ENCODE measurements at places on chromosomes 1 and 21.

DNA sequence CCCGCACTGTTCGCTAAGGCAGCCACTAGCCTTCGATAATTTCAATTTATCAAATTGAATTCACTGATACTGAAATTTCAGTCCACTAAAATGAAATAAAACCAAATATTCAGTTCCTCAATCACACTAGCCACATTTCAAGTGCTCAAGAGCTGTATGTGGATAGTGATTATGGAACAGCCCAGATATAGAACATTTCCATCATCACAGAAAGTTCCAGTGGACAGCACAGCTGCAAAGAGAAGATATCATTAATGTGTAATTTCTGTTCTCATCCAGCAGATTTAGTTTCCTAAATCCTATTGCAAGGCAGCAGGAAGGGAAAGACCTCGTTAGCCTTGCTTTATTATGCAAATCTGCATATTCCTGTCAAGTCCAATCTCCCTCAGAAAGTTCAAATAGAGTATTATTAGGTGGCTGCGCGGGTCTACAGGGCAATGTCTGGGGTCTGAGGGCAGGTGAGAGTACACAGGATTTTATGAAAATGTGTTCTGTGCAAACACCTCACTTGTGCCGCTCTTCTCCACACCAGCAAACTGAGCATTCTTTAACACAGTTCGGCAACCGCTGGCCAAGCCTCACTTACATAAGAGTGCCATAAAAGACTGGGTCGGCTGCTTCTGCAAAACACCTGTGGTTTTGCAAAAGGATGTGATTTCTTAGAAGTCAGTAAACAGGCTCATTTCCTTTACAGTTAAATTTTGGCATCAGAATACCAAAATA, 22.4 kb downstream of the CAPZB start:
- no peak for DNase-seq

- DNase-seq, result peak; percentile 52
These were observed 22.5 kb downstream of the DISP3 start for GRCh38 chr1:11501491-11501897.

DNA sequence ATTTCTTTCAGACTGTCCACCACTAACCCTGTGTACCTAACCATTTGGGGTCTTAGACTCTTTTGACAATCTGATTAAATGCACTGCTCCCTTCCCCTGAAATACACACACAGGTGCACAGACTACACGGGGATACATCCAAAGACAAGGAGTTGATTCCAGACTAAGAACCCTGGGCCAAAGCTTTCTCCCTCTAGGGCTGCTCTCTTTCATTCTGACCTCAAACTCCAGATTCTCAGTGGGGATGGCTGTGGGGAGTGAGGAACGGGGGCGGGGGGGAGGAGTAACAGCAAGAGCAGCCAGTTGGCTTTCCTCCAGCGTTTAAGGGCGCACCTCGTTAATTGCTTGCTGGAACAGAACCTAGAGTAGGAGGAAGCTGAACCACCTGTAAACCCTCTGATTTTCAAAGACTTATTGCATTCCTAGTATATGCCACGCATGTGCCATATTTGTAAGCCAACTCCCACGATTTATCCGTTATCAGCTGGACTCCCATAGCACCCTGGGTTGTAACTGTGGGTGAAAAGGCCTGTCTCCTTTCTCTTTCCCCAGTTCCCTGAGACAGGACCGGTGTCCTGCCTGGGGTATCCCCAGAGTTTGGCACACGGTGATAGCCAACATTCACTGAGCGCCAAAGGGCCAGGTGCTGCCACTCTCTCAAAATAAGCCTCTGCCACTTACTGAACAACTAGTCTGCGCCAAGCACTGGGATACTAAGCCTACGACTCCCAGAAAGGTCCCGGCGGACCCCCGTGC, 920 bp downstream of the MTHFR start:
- DNase-seq, result peak; percentile 66

DNA sequence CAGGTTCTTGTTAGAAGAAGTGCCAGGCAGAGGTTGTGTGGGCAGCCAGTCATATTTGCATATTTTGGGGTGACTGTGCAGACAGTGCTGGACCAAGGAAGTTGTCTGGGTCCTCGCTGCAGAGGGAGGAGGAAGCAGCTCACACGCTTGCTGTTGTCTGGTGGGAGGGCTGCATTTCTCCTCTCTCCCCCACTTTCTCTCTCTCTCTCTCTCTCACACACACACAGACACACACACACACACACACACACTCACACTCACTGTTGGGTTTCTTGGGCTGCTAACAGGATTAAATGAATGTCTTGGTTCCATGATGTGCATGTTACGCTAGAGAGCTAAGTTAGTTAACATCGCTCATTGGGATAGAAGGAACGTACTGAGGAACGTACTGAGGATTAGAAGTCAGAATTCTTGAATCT, 72.9 kb downstream of the AGPAT3 start:
- no peak for DNase-seq

DNA sequence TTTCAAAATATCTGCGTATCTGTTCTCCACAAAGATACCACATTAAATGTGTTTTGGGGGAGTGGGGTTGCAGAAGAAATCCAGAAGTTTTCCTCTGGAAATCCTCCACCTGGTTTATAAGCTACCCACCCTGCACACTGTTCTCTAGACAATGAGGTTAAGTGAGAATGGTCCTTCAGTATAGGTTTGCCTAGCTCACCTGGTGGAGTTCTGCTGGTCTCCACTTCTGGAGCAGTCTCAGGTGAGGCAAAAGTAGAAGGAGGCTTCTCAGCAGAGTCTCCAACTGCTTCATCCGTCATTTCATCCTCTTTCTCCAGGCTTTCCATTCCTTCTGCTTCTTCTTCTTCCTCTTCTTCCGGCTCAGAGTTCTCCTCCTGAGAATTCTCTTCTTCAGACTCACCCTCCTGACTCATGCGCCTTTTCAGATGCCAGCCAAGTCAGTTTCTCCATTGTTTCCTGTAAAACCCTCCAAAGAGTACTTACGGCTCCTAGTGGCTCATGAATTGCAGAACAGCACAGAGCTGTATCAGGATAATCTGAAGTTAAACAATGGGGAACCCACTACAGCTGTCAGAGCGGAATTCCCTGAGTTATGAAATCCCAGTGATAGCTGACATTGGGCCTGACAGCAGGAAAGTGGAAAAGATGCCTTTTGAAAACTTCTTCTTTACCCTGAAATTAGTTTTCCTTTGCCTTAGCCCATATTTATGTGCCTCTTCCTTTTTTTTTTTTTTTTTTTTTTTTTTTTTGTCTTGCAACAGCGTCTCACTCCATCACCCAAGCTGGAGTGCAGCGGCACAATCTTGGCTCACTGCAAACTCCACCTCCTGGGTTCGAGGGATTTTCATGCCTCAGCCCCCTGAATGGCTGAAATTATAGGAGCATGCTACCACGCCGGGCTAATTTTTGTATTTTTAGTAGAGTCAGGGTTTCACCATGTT, 38.5 kb downstream of the MSTO1 start:
- DNase-seq, result no peak

- no peak for DNase-seq
These were observed 515.1 kb downstream of the OMA1 start for GRCh38 chr1:58031416-58031815.

DNA sequence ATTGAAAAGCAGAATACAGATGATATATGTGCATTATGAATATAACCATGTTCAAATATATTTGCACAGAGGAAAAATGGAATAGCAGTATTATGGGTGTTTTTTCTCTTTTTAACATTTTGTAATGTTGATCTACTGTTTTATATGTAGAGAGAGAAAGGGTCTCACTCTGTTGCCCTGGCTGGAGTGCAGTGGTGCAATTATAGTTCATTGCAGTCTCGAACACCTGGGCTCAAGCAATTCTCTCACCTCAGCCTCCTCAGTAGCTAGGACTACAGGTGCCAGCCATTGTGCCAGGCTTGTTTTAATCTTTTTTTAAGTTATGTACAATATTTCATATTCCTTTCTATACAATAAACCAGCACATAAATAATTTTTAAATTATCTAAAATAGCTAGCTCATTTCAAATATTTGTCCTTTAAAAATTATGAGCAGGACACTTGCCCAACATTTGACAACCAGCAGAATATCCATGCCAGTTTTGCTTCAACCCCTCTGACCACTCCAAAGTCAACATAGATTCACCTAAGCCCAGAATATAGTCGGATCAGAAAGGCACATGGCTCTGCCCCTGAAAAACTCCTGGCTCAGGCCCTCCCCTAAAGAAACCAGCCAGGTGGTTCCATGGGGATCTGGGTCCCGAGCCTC, 29.8 kb downstream of the ZNF281 start:
- no peak for DNase-seq

DNA sequence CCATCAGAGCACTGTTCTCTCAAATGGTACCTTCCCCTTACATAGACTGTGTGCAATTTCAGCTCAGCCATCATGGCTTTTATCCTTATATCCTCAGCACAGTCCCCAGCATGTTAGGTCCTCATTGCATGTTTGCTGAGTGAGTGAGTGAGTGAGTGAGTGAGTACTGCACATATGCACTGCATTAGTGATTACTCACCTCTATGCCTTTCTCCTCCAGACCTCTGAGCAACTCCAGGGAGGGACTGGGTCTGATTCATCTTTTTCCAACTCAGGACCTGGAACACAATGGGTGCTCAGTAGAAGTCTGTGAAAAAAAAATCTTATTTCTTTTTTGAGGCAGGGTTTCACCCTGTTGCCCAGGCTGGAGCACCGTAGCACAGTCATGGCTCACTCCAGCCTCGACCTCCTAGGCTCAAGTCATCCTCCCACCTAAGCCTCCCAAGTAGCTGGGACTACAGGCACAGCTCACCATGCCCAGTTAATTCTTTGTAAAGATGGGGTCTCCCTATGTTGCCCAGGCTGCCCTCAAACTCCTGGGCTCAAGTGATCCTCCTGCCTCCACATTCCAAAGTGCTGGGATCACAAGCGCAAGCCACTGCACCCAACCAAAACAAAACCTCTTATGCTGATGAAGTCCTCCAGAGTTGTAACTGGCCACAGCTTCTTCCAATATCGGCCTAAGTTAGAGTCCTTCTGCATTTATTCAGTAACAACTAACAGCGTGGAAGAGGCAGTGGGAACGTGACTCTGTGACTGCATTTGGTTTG, 23.7 kb downstream of the RNU5D-1 start:
- no peak for DNase-seq

- DNase-seq, result peak; percentile 24
These were observed 648.3 kb upstream of the BRINP3 start for GRCh38 chr1:191125950-191126349.

DNA sequence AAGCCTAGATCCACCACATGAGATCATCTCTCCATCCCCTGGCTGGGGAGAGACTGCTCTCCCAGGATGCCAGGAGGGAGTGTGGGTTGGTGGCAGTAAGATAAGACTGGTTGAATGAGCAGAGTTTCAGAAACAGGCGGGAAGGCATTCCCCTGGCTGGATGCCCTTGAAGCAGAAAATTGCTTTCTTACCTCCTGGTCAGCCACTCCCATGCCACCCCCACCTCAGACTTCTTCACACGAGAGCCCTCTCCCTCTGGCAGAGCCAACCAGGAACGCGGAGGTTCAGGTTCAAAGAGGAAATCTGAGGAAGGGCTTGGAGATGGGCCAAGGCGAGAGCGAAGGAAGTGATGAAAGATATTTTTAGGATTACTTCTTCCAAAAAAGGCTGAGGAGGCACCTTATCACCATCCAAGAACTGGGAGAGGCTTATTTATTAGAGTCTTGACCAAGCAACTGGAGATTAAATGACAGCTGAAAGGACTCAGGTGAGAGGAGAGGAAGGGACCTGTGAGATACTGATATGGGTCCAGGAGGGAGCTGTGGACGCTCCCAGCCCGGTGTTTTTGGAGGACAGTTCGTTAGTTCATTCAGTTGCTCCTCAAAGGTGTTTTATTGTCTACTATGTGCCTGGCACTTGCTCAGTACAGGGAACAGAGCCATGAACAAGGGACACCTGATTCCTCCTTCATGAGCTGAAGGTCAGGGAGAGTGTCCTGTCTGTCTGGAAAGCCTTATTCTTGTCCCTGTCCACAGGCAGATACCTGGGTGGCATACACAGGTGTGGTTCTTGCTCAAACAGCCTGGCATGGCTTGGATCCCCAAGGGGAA, 18.9 kb upstream of the SLC26A9 start:
- no peak for DNase-seq

DNA sequence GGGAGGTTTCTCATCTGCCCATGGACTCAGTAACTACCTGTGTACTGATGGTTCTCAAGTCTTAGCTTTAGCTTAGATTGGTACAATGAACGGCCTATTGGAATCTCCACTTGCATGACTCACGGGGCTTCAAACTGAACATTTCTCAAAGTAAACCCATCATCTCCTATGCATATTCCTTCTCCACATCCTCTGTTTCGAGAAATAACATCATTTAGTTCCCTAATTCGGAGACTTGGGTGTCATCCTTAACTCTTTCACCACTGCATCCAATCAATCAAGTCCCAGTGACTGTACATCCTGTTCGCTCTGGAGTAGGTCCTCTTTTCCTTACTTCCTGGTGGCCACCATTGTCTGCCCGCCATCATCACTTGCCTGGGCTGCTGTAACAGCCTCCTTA, 55.8 kb downstream of the LGR6 start:
- DNase-seq, result no peak

GRCh38 chr1:101293461-101294051, 56.7 kb downstream of the S1PR1 start:
- DNase-seq, result no peak

DNA sequence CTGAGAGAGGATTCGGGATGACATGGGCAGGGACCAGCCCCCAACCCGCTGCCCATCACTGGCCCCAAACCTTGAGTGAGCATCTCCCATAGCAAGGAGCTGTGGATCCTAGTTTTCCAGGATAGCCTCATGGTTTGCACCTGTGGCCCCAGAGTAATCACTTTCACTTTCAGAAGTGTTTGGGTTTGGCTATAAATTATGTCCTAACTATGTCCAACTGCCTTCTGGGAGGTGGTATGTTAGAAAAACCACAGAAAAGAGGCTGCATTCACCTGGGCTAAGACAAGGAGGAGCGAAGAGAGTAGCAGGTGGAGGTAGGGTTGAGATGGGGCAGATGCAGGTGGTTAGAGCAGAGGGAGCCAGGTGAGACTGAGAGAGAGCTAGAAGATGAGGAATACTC, 19.4 kb upstream of the CLIC6 start:
- no peak for DNase-seq

GRCh38 chr1:182032251-182032650, 29.3 kb downstream of the ZNF648 start:
- no peak for DNase-seq

- DNase-seq, result no peak
These were observed 189.8 kb upstream of the LYPLAL1 start for GRCh38 chr1:218983848-218984247.

GRCh38 chr1:89382479-89382878, 18.6 kb downstream of the GBP6 start:
- no peak for DNase-seq

DNA sequence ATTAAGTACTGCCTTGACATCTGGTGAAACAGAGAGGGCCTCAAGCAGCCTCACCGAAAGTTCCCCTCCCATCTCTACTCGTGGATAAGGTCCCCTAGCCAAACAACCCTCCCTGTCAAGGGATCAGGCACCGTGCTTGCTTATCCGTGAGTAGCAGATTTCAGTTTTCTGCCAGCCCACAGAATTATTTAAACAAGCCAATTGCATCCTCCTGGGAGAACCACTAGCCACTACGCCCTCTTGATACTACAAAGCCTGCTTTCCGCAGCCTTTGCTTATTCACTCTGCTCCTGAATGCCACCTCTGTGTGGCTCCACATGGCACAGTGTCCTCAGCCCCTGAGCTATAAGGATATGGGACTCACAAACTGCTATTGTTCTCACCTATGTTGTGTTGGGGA, 5.9 kb upstream of the TFF2 start:
- no peak for DNase-seq

GRCh38 chr1:25795211-25795610, 4.8 kb upstream of the SELENON start:
- DNase-seq, result no peak

- no peak for DNase-seq
These were observed 18.7 kb downstream of the SMAP2 start for GRCh38 chr1:40392221-40392620.
